ENCODE measurements at places on chromosomes 4 and X. TPM values are rescaled to one million over a fixed set of nuclear protein-coding genes. Genes with fewer than 3 reads are reported as not detected.

Gene MID1
- total RNA-seq, result 28.3 TPM

Gene ELF2
- 11.5 TPM for total RNA-seq

Gene UGT8
- total RNA-seq, result 0.14 TPM

Gene DGKK
- total RNA-seq, result not detected

Gene CCSER1
- not detected for total RNA-seq

Gene ODAPH
- total RNA-seq, result not detected

Gene PPP4R3C
- total RNA-seq, result not detected

Gene AMTN
- total RNA-seq, result 0.15 TPM

Gene MAOA
- total RNA-seq, result 1.2 TPM

Gene TMEM271
- not detected for total RNA-seq

Gene NPY5R
- not detected for total RNA-seq

Gene ARHGEF6
- 0.19 TPM for total RNA-seq

Gene KCNE5
- total RNA-seq, result 0.14 TPM

Gene CD38
- 13.0 TPM for total RNA-seq

Gene CFAP47
- not detected for total RNA-seq

Gene CSN1S1
- total RNA-seq, result not detected

Gene MAGEA4
- not detected for total RNA-seq

Gene PABPC4L
- total RNA-seq, result 0.06 TPM

Gene PNMA6A
- total RNA-seq, result 5.4 TPM

Gene ARHGAP24
- total RNA-seq, result 3.0 TPM

Gene TCEAL1
- total RNA-seq, result 34.3 TPM

Gene TMEM154
- 0.03 TPM for total RNA-seq

Gene SLC25A4
- total RNA-seq, result 15.6 TPM

Gene MAGEB4
- not detected for total RNA-seq

Gene RTL9
- 0.16 TPM for total RNA-seq

Gene PPBP
- not detected for total RNA-seq

Gene HPSE
- 1.3 TPM for total RNA-seq

Gene HS6ST2
- 0.07 TPM for total RNA-seq

Gene SLC26A1
- total RNA-seq, result 0.29 TPM

Gene TADA2B
- 13.2 TPM for total RNA-seq

Gene SSX1
- total RNA-seq, result not detected

Gene ZNF141
- 2.7 TPM for total RNA-seq

Gene JAKMIP1
- not detected for total RNA-seq

Gene TLR2
- total RNA-seq, result 0.79 TPM

Gene ERVMER34-1
- total RNA-seq, result 0.71 TPM

Gene PFKFB1
- 0.10 TPM for total RNA-seq
